ENCODE measurements at places on chromosomes 4 and X.

DNA sequence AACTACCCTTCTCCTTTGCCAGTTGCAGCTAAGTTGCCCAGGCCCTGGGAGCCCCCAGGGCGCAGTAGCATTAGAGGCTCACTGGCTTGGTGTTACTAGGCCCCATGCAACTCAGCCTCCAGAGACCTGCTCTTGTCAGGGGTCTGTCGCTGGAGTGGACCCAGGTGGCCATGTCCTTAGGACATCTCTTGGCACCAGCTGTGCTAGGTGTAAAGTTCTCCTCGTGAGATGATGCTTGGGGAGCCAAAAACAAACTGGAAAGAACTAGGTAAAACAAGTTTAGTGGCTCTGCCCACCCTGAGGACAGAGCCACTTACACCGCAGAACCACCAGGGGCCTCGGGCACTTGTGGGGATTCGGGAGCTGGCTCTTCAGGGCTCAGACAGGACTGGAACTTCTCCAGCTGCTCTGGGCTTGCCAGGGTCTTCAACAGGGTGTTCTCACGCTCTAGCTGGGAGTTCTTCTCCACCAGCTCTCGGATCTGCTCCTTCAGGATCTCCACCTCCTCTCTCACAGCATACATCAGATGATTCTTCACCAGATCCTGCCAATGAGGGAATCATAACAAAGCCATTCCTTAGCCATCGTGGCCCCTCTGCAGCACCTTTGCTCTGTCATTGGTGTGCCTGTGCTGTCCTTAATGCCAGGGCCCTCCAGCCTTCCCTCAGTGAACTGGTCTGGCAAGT lies 61.2 kb downstream of the TSC22D3 start:
- DNase-seq = no peak

- DNase-seq = no peak
Observed at GRCh38 chr4:95660719-95661118, 111.9 kb upstream of the UNC5C start.

- DNase-seq = no peak
Observed at GRCh38 chr4:68569466-68570121, 6.5 kb downstream of the UGT2B17 start.

- no peak for DNase-seq
Observed at GRCh38 chrX:53383376-53384076, 38.9 kb downstream of the SMC1A start.

DNA sequence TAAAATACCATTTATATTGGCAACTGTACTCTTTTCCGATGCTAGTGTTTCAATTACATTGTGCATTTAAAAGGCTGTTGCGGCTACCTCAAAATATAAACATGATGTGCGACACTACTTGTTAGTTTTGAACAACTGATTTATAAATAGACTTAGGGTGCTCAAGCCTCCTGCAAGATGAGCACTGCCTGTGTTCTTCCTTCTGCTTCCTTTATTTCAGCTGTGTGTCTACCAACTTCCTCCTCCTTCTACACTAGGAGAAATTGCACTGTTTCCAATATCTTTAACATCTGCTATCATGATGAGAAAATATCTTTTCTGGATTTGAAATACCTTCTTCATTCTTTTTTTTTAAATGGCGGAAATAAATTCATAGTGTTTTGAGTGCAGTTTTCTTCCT lies 24.0 kb downstream of the TET2 start:
- no peak for DNase-seq
